ENCODE measurements at places on chromosomes 7 and 10. TPM values are rescaled to one million over a fixed set of nuclear protein-coding genes. Genes with fewer than 3 reads are reported as not detected.

DPYSL4 gene
- 42.2 TPM for total RNA-seq

TEX36 gene
- total RNA-seq = not detected

CUTC gene
- total RNA-seq = 10.2 TPM

FOXP2 gene
- total RNA-seq = 0.68 TPM

ITGB8 gene
- total RNA-seq = 13.9 TPM

MOGAT3 gene
- not detected for total RNA-seq

EBF3 gene
- 2.0 TPM for total RNA-seq

TLX1 gene
- total RNA-seq = not detected

HSPA12A gene
- total RNA-seq = 3.0 TPM

GALNT17 gene
- total RNA-seq = not detected

PTF1A gene
- not detected for total RNA-seq

GRID1 gene
- total RNA-seq = 0.12 TPM

TUBAL3 gene
- not detected for total RNA-seq

COBL gene
- total RNA-seq = not detected

FAM25C gene
- total RNA-seq = not detected

EVX1 gene
- not detected for total RNA-seq

PGAM2 gene
- not detected for total RNA-seq

DLG5 gene
- 13.1 TPM for total RNA-seq

PTPRZ1 gene
- total RNA-seq = not detected

EGR2 gene
- not detected for total RNA-seq

OR2A42 gene
- total RNA-seq = not detected

SPDYE9 gene
- total RNA-seq = not detected

ASB4 gene
- not detected for total RNA-seq

CAMK2B gene
- 0.05 TPM for total RNA-seq

CHST3 gene
- 8.2 TPM for total RNA-seq

STRIP2 gene
- 5.8 TPM for total RNA-seq

TMEM26 gene
- total RNA-seq = 2.9 TPM

POM121L12 gene
- total RNA-seq = not detected

PPP1R17 gene
- total RNA-seq = not detected

UCN3 gene
- total RNA-seq = not detected

INHBA gene
- total RNA-seq = 20.2 TPM

CFTR gene
- total RNA-seq = not detected

GNAT3 gene
- total RNA-seq = not detected

KLF14 gene
- total RNA-seq = not detected

BBIP1 gene
- total RNA-seq = 14.4 TPM

C10orf67 gene
- total RNA-seq = not detected

BCAP29 gene
- 130 TPM for total RNA-seq

TMEM196 gene
- total RNA-seq = not detected

ADAP1 gene
- 3.0 TPM for total RNA-seq
